ENCODE measurements at places on chromosomes 2 and 18.

GRCh38 chr2:127095367-127095641 lies 11.7 kb downstream of the BIN1 start:
- DNase-seq: no peak

DNA sequence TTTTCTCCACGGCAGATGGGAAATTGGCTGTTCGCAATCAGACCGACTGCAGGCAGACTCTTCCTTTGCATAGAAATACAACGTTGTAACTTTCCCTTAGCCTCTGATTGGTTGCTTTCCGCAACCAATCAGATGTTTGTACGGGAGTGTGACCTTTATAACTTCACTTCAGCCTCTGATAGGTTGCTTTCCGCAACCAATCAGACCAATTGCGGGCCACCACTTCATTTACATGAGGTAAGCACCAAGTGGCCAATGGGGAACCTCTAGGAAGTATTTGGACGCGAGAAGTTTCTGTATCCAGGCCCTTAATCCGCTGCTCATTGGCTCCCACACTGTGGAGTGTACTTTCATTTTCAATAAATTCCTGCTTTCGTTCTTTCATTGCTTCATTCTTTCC lies 19.1 kb downstream of the SLC25A12 start:
- DNase-seq: no peak

- no peak for DNase-seq
These were observed 38.8 kb downstream of the ANKMY1 start for GRCh38 chr2:240518981-240519380.

GRCh38 chr2:5766561-5766960 lies 74.4 kb downstream of the SOX11 start:
- no peak for DNase-seq

GRCh38 chr2:98372579-98372978 lies 26.3 kb downstream of the CNGA3 start:
- DNase-seq: no peak

- no peak for DNase-seq
These were observed 8.1 kb upstream of the DSC3 start for GRCh38 chr18:31050635-31051034.

DNA sequence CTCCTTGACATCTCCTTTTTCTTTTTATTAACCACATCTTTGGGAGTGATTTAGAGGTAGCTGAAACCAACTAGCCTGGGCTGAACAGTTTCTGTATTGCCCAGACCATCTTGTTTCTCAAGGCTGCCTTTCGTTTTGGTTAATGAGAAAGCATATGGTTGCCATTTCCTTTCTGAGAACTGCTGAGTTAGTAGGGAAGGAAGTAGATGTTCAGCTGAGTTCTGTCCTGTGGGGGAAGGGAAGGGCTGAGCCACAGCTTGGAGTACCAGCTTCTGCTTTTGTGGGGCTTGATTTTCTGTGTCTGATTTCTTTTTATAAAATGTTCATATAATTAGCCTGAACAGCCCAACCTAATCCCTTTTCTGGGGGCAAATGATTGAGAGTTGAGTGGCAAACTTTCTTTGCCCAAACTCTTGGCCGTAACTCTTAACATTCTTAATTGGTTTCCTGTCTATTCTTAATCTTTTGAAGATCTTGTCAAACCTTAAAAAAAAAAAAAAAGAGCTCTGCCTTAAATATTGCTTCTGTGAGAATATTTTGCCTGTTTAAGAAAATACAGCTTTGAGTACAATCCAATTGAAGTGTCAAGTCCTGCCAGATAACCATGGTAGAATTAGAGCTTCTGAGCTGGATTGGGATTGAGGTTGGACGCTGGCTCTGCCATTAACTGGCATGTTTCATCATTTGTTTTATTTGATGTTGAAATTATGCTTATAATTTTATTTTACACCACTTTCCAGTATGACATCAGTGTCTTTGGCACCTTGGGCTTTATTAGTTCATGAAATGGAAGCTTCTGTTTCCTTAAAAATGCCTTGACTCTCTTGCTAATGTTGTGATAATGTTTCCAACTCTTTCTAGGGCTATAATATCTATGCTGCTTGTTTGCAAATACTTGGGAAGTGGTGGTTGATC lies 1.9 kb upstream of the NABP1 start:
- DNase-seq: no peak

DNA sequence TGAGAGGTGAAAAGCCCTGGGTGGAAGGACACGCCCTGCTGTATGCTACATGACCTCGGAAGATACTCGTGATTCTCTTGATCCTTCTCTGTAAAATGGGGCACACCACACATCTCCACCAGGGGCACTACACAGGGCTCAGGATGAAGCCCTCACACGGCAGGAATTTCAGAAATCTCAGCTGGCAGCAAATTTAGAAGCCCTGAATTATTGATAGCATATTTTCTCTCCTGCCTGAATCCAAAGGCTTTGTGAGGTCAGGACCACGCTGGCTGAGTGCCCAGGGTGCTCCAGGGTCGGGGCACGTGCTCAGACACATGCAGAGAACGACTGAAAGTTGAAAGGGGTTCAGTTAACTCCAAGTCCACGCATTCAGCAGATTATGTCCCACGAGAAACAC lies 42.1 kb upstream of the GALR1 start:
- peak; percentile 69 for DNase-seq

DNA sequence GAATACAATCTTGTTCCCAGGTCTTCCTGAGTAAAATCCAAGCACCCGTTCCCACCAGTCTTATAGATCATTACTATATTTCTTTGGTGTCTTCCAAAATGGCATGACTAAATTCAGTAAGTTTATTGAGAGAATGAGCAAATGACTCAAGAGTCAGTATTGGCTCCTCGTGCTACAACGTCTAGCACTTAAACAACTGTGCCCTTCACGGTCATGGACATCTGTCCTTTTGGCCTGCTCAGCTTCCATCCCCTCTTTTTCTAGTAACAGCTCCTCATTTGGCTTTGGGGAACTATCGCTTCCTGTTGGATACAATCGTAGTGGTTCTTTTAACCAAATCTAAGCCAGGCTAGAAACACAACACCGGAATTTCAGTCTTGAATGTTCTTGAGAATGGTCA lies 24.1 kb upstream of the FZD7 start:
- DNase-seq: no peak

Data from ACHN (cell line).